ENCODE measurements at places on chromosomes 2 and 18.

- DNase-seq: no peak
Measured at GRCh38 chr2:15092181-15092580, 459.7 kb downstream of the LRATD1 start.

- peak; percentile 71 for DNase-seq
Measured at GRCh38 chr2:97761192-97761591, 47.8 kb downstream of the ZAP70 start.

GRCh38 chr2:166011660-166012059 lies 58.1 kb upstream of the TTC21B start:
- DNase-seq: no peak

DNA sequence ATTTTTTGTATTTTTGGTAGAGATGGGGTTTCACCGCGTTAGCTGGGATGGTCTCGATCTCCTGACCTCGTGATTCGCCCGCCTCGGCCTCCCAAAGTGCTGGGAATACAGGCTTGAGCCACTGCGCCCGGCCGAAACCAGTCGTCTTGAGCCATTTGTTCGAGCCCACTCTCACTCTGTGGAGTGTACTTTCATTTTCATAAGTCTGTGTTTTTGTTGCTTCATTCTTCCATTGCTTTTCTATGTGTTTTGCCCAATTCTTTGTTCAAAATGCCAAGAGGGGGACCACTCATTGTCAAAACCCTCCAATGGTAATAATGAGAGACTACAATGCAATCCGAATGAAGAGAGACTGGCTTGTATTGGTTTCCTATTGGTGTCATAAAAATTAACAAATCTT lies 1545.5 kb upstream of the DDX18 start:
- DNase-seq: no peak

DNA sequence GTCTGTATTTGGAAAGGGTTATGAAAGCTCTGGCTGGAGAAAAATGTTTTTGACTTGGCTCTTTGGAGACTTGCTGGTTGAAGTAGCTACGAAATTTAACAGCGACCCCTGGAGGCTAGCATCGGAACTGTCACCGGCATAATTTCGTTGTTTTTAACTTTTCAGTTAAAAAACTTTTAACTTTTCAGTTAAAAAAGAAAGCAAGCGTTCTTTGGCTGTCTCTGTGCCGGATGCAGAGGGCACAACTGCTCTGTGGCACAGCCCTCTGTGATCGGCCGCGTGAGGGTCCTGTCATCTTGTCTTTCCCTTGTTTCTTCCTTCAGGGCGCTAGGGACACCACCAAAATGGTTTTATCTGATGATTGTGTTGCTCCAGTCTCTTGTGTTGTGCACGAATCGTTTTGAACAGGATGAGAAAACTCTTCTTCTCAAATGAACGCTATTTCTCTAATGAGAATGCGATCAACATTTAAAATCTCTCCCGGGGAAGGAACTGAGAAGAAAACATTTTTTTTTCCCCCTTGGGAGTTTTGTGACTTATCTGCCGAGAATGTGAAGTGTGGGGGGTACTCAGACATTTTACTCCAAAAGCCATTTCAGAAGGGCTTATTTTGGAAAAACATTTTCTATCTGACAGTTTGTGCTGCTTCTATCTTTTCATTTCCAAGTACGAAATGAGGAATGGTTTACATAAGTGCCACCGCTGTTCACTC lies 57.1 kb downstream of the ADCYAP1 start:
- DNase-seq: peak; percentile 47

DNA sequence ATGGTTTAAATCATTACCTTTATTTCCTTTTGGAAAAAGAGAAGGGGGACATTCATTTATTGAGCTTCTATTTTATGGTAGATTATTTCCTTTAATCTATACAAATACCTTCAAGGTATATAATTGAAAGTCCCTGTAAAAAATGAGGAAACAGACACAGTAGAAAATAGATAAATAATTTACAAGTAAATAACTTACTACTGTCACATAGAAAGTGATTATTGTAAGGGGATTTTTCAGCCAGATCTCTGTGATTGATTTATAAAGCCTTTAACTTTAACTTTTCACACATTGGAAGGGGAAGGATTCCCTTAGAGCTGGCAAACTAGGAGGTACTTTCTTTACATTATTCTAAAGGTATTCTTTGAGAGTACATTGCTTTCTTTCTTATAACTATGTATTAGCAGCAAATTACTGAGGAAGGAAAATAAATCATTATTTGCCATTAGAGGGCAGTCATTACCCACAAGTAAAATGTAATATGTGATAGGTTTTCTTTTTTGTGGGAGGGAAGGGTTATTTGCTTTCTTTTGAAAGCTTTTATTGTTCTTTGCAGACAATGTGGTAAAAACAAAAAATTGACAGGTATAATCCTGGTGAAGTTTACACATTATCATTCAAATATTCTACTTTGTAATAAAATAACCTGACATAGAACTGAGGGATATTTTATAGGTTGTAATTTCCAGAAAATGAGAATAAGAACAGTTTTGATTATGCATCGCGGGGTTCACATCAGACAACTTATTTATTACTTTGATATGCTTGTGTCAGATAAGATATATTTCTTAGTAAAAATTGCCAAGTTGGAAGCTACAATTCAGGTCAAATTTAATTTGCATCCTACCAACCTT lies 24.8 kb upstream of the RPE start:
- DNase-seq: no peak

DNA sequence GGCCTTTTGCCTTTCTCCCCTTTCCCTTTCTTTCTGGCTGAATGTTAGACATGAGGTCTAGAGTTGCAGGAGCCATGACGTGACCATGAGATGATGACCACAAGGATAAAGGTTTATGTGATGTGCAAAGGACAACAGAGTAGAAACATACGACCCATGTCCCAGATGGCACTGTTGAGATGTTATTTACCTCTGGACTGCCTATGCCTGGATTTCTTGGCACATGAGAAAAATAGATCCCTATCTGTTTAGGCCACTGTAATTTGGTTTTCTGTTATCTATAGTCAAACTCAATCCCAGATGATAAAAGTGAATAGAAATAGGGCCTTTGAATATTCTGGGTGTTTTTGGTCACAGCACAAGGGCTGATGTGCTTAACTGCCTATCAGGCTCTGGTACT lies 58.8 kb downstream of the GDF7 start:
- DNase-seq: no peak

DNA sequence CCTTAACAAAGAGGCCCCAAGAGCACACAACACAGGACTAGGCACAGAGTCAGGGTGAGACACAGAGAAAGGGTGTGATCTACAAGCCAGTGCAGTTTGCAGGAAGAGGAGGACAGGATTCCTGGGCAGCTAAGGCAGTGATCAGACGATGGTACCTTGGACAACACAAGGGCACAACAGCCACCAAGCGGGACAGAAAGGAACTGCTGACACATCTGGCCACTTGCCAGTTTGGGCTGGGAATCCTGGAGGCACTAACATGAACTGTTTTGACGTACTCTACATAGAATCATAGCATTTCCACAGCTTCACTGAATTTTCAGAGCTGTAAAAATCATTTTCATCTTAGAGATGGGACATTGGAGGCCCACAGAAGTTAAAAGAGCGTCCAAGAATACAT lies 221.5 kb upstream of the SLC35G4 start:
- DNase-seq: no peak

DNA sequence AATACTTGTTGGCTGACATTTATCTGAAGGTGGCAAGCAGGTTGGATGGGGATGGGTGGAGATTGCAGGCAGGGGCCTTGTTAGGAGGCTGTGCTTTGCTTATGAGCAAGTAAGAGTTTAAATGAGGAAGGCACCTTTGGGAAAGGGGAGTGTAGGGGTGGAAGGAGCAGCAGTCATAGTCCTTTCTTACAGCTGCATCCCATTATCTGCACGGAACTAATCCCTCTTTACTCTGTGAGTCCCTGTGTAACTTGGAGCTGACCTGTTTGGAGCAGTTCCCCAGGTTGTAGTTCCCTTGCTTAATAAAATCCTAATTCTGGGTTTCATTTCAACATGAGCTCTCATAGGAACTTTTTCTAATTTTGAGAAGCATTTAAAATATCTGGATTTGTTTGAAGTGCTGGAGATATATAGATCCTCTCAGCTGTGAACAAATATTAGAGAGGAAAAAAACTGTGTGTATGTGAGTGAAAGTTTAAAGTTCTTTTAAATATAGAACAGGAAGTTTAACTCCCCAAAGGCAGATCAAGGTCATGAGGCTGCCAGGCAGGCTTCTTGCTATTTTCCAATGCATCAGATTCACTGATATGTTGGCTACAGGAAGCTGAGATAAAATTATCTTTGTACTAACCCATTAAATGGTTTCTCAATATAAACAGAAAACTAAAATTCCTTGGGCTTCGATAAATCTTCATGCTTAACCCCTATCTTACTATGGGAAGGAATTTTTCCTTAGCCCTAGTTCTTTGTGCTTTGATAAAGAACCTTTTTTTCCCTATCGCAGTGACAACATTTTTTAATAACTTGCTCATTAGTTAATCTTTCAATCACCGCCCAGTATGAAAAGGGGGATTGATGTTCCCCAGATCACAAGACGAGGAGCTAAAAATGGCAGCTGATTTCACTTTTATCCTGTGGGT lies 104.6 kb upstream of the EML6 start:
- no peak for DNase-seq

DNA sequence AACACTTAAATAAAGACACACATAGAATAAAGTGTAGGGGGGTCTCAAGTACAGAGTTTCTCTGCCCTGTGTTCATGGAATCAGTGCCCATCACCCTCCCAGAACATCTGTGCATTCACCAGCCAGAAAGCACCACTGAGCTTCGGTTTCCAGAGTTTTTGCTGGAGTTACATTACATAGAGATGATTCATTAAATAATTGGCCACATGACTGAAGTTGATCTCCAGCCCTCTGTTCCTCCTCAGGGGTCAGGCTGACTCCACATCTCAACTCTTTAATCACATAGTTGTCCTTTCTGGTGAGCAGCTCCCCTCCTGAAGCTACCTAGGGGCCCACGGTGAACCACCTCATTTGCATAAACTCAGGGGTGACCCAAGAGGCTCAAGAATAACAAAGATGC lies 129.8 kb downstream of the METTL4 start:
- no peak for DNase-seq
